ENCODE measurements at places on chromosomes 1 and 21. TPM values are rescaled to one million over a fixed set of nuclear protein-coding genes. Genes with fewer than 3 reads are reported as not detected.

The TXNIP gene
- total RNA-seq = 197 TPM

The HES3 gene
- total RNA-seq = not detected

The WDR64 gene
- total RNA-seq = not detected

The PPFIA4 gene
- not detected for total RNA-seq

The RFX5 gene
- 49.0 TPM for total RNA-seq

The ARHGEF16 gene
- total RNA-seq = not detected

The CPTP gene
- total RNA-seq = 21.6 TPM

The DNASE2B gene
- 0.18 TPM for total RNA-seq

The FOXO6 gene
- total RNA-seq = not detected

The NCMAP gene
- total RNA-seq = not detected
